ENCODE measurements at places on chromosomes 12 and 14.

GRCh38 chr12:98352218-98352811 is 163.1 kb upstream of the TMPO start:
- no peak for DNase-seq

DNA sequence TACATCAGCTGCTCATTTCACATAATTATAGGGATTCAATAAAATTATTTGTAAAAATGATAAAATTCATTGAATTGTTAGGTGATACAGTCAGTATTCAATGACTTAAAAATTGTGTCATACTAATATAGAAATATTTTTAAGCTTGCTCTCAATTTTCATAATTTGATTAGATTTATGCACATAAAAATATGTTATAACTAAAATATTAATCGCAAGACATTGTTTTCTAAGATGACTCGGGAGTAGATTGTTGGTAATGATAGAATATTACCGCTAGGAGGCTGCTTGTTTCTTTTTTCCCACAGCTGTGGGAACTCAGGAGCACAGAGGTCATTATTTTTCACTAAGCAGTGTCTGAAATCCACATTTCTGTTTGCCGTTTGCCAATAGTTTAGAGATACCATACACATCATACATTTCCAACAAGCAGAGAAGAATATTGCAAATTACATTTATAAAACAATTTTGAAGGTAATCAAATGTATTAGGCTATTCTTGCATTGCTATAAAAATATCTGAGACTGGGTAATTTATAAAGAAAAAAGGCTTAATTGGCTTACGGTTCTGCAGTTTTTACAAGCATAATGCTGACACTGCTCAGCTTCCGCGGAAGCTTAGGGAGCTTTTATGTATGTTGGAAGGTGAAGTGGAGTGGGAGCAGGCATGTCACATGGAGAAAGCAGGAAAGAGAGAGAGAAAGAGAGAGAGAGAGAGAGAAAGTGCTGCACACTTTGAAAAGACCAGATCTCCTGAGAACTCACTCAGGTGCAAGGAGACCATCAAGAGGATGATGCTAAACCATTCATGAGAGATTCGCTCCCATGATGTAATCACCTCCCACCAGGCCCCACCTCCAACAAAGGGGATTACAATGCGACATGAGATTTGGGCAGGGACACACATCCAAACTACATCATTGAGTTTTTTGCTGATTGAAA is 9.2 kb downstream of the CD69 start:
- peak; percentile 71 for DNase-seq

DNA sequence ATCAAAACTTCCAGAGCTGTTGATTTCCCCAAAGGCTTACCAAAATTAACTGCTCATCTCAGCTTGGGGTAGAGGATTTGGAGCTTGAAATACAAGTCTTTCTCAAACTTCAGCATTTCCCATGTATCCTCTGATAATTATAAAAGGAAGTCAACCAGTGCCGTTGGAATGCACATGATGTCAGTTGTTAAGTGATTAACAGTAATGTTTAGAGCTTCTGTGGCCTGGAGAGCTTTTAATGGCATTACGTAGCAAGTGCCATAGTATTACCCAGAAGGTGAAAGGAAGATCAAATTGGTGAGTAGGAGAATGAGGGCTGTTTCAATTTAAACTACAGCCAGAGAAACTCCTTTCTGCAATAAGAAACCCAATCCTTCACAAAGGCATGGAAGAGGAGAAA is 62.5 kb upstream of the PTPRR start:
- no peak for DNase-seq

DNA sequence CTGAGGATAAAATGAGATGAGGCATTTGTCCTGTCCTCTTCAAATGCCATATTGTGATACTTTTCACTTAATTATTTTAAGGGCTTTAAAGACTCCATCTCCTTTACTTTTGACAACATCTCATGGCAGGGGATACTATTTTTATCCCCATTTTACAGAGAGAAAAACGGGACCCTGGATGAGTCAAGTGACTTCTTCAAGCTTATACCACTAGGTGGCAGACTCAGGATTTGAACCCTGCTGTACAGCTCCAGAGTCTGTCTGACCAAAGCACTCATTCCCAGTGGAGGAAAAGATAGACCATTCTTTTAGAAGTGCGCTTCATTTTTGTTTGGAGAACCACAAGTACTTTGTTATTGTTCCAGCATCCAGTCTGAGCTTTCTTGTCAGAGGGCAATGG is 1.7 kb upstream of the SMOC1 start:
- no peak for DNase-seq

GRCh38 chr12:84910549-84911241 is 1.9 kb downstream of the SLC6A15 start:
- DNase-seq = no peak

GRCh38 chr12:203462-204260 is 10.3 kb downstream of the SLC6A12 start:
- no peak for DNase-seq

DNA sequence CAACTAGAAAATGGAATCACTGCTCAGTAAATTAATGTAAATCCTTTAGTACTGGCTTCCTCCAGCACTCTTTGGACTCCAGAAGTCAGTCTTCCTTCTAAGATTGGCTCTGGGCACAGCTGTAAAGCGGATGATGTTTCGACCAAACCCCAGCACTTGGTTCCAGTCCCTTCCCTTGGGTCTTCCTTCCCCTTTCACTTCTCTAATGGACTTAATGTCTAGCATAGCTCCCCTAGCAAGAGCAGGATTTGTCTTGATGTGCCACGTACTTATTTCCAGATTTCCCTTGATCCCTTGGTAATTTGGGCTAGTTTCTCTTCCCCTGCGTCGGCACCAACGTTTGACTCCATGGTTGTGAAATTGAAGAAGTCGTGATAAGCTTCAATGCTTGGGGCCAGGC is 28.3 kb downstream of the C12orf75 start:
- no peak for DNase-seq

DNA sequence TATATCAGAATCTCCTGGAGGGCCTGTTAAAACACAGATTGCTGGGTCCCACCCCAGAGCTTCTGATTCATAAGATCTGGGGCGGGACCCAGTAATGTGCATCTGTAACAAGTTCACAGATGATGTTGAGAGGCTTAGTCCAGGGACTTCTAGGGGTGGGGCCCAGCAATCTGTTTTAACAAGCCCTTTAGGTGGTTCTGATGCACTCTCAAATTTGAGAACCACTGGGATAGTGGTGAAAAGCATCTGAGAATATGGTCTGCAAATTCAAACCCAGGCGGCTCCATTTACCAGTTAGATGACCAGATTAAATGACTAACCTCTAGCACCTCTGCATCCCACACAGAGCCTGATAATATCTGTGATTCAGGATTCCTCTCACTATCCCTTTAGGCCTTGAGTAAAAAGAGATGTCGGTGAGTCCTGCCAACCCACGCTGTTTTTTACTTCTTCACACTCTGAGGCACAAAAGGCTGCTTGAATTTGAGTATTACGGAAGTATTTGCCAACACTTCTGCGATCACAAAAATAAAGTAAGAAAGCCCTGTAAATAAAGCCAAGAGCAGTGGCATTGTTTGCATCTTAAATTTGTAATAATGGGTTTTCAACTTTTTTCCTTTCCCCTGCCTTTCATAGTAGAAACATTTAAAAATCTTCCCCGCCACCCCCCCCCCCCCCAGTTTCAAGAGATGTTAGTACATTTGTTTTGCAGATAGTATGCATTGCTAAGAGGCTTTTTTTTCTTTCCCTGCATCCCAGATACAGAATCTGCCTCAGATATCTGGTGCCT is 1.8 kb upstream of the FRS2 start:
- peak; percentile 54 for DNase-seq

DNA sequence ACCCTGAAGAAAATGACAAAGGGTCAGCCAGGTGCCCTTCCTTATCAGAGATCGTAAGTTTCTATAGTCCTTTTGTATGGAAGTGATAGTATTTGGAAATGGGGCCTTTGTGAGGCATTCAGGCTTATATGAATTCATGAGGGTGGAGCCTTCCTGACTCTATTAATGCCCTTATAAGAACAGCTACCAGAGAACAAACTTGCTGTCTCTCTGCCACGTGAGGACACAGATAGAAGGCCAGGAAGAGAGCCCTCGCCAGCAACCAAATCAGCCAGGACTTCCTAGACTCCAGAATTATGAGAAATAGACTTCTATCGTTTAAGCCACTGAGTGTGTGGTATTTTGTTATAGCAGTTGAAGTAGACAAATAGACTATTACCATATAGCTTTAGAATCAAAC is 36.7 kb downstream of the TRMT5 start:
- no peak for DNase-seq

DNA sequence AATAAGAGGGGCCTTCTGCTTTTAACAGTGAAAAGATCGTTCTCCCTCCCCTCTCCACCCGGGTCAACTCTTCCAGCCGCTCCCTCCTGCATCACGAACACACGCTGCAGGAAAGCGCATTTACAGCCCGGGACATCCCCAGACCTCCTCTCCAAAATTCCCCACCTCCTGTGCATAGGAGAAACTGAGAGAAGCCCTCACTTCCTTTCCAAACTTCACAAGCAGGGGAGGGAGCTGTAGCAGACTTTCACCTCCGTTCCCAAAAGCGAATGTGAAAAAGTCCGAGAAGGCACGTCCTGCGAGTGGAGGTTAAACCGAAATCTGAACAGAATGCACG is 513 bp downstream of the BCAT1 start:
- DNase-seq = no peak

DNA sequence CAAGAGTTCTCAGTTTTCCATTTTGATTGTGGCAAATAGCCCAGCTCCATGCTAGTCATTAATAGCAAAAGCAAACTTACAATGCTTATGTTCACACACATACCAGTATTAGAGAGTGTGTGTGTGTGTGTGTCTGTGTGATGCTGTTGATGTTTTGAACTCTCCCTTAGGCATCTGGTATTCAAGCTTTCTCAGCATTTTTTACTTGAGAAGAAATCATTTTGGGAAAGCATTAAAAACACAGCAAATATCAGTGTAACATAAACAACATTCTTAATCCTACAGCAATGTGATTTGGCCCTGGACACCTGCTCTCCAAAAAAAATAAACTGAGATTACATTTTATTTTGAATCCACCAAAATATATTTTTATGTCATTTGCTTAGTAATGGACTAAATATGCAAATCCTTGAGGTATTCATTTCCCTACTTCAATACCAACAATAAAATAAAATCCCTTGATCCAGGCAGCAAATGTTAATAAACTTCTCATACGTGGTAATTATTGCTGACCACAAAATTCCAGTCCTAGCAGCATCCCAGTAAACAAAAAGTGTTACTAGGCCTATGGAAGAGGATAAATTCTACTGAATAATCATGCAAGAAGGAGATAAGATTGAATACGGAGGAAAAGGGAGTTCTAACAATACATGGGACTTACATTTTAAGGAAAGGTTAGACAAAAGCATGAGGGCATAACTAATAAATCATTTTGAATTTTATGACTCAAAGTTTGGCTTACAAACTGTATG is 249.5 kb upstream of the CLEC14A start:
- DNase-seq = no peak

GRCh38 chr12:96810057-96810456 is 97.0 kb upstream of the NEDD1 start:
- DNase-seq = no peak

DNA sequence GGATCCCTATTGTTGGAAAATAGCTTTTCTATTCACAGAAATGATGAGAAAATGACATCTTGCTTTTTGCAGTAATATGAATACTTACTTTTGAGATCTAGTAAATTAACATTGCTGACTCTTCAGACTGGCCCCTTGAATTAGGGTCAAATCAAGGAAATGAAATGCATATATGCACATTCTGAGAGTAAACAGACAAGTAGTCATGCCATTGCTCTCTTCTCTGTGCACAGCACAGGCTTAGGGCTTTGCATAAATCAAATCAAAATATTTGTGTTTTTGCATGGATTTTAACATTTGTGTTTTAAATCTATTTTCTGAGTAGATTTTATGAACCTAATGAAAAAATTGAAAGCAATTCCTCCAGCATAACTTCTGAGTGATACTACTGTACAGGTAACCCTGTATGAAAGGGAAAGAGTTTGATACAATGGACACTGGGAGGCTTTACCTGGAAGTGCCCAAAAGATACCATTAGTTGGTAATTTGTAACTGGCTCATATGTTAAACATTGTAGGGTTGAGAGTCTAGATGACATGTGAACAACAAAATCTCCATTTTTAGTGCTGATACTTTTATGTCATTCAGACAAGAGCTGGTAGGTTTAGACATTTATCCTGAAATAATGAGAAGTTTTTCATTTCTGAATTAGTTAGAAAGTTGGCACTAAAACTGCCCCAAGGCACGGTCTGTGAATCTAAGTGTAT is 280.2 kb upstream of the FBXO33 start:
- DNase-seq = no peak

- DNase-seq = no peak
Observed at GRCh38 chr12:6347367-6348338, 5.8 kb upstream of the TNFRSF1A start.
